ENCODE measurements at places on chromosomes 5 and 9.

GRCh38 chr5:98975682-98976407 is 47.0 kb upstream of the CHD1 start:
- no peak for DNase-seq

DNA sequence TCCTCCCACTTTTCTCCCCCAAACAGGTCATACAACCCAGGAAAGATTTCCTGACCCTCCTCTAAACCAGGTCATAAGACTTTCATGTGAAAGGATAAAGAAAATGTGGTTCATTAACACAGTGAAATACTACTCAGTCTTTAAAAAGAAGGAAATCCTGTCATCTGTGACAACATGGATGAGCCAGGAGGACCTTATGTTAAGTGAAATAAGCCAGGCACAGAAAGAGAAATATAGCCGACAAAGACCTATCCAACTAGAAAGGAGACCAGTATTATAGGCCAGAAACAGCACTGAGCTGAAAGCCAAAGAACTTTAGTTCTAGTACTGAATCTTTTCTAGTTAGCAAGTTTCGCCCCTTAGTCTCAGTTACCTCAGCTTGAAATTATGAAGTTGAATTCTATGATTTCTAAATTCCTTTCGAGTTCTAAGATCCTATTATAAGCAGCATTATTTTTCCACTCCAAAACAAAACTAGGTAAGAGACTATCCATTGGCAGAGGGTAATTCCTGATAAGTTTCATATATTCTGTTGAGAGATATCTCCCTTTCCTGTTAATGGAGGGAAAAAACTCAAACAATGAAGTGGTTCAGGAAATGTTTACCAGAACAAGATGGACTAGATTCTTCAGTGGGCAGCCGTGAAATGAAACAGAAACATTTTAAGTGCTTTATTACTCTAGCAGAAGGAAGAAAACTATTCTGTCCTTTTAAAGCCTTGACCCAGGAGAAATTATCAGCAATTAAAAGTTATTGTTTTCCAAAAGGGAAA is 42.5 kb downstream of the GNA14 start:
- no peak for DNase-seq

DNA sequence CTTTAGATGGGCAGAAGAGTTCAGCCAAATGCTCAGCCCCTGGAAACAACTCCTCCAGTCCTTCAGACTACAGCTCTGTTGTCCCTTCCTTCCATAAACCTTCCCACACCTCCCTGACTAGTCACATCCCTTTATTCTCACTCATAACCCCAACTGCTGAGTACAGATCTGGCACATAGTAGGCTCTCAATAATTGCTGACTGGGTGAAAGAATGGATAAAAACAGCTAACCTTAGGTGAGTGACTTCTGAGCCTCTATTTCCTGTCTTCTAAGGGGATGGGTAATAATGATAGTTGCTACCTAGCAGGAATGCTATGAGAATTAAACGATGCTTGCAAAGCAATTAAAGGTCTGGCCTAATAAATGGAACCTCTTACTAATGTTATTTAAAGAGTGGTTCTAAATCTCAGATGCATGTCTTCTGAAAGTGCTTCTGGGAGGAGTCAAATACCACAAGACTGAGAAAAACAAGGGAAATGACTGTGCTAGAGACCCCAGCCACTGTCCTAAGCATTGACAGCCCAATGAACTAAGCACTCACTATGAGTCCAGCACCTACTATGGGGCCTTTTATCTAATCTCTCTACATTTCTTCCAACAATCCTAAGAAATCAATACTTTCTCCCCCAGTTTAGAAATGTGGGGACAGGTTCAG is 2.5 kb upstream of the NR6A1 start:
- DNase-seq: no peak

DNA sequence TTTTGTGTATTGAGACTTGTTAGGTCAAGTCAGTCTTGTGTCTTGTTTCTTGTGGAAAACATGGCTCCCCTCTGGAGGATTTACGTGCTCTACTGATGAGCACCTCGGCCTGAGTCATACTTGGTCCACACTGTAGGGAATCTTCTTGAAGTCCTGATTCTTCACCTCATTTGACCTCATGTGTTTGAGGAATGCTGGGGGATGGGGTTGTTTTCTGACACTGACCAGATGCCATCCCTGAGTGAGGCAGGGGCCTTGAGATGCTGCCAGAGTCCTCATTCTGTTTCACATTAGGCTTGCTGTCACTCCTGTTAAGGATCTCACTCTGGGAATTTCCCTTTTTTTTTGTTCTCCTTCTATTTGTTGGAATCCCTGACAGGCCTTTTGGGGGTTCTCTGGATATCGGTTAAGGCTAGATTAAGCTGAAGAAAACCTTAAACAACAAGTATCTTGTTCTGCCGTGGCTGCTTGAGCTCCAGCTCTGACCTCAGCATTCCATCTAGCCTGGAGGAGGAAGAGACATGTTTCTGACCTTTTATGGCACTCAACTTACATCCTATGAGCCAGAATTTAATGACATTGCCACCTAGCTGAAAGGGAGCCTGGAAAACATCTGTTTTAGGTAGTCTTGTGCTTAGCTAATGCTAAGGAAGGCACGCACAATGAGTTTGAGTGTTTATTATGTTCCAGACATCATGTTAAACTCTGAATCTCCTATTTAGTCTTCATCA is 20.6 kb downstream of the TCOF1 start:
- DNase-seq: no peak

DNA sequence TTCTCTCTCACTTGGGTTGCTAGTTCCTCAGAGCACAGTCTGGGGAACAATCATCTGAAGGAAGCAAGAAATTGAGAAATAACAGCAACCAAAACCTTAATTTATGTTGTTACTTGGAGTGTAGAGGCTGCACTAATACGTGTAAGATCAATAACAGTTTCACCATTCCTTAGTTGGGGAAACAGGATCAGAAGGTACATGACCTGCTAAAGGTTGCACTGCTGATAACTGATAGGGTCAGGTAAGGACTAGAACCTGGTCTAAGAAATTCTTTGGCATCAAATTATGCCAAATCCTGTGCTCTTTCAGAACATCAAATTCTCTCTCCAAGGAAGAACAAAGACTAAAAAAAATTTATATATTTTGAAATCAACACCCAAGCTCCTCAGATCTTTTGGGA is 278.6 kb upstream of the C9orf72 start:
- DNase-seq: no peak

All from GOT3 (cell line).